Effector CD4-positive, alpha-beta T cell (primary cell): ENCODE measurements at places on chromosomes 13 and 19.

- DNase-seq = no peak
Measured at GRCh38 chr13:72071713-72072112, 204.7 kb upstream of the DACH1 start.

GRCh38 chr19:7292950-7293761, 1.1 kb downstream of the INSR start:
- DNase-seq = no peak

DNA sequence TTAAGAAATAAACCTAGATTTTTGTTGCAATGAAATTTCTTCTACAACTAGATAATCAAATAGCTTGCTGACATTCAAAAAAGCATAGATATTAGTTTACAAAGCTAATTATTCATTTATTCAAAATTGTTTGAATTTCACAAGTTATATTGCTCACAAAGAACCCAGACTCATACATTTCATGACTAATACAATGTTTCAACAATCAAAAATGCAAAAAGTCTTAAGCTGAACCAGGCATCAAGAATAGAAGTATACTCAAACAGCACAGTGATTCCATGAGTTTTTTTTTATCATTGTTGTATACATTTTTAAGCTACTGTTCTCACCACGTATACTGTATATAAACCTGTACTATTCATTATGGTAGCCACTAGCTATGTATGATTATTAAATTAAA, 51.0 kb downstream of the DIAPH3 start:
- no peak for DNase-seq

- DNase-seq = no peak
Measured at GRCh38 chr13:41058295-41059070, 2.8 kb upstream of the WBP4 start.

DNA sequence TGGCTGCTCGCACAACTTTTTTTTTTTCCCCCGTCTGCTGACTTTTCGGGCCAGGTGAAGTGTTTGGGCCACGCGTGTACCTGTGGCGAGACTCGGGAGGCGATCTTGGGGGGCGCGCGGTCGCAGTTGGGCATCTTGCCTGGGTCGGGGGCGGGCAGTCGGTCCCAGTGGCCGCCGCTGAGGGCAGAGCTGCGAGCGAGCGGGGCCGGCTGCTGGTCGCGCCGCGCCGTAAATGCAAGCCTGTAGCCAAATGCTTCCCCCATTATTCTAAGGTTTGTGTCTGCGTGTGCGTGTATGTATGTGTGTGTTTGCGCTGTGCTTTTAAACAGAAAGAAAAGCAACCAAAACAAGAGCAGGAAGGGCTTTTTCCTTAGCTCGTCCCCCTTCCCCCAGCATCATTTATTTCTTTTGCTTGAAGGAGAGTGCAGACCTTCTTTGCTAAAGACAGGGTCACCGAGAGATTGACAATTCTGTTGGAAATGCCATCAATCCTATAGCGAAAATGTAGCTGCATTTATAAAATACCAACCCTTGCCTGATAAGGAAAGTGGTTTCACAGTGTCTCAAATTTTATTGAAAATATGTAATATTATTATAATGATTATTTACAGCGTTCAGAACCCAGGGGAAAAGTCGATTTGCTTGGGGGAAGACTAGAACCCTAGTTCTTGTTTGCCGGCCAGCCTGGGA, 143.2 kb upstream of the ZNF536 start:
- no peak for DNase-seq
